Ascending aorta (tissue), 2 donors: ENCODE measurements at places on chromosomes 1 and 21. TPM values are rescaled to one million over a fixed set of nuclear protein-coding genes. Genes with fewer than 3 reads are reported as not detected.
A peak's percentile ranks its signal among the peaks of the same experiment; 100 is the strongest.

The ADAMTS5 gene
- total RNA-seq, result 27.5 TPM

The TXNIP gene
- 877 TPM for total RNA-seq

The SLC22A15 gene
- 5.6 TPM for total RNA-seq

The KCNJ15 gene
- 17.5 TPM for total RNA-seq

The ALX3 gene
- total RNA-seq, result not detected

The ROR1 gene
- 115 TPM for total RNA-seq

The SLC1A7 gene
- not detected for total RNA-seq

The PTAFR gene
- 13.1 TPM for total RNA-seq

The SFPQ gene
- 231 TPM for total RNA-seq

The SPATA45 gene
- total RNA-seq, result not detected

The SPRR2A gene
- not detected for total RNA-seq

The MCOLN3 gene
- 0.32 TPM for total RNA-seq

The NCAM2 gene
- 7.2 TPM for total RNA-seq

The ARHGAP30 gene
- 14.7 TPM for total RNA-seq

- no peak for DNase-seq
Measured at GRCh38 chr1:43982808-43983207, 3.8 kb downstream of the B4GALT2 start.

DNA sequence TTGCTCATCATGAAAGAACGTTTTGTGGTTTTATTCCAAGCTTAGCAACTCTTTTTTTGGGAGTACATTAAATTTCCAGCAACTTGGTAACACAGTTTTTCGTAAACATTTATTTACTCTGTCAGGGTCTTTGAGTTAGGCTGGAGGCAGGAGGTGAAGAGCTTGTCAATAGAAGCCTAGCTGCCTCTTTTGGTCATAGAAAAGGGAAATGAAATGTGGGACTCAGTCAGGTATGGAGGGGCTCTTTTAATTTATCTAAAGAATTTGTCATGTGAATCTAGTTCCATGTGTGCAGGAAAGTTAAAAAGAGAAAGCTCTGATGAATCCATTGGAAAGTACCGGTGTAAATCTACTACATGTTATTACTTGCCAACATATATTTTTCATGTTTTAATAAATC, 45.9 kb upstream of the PRMT6 start:
- no peak for DNase-seq

DNA sequence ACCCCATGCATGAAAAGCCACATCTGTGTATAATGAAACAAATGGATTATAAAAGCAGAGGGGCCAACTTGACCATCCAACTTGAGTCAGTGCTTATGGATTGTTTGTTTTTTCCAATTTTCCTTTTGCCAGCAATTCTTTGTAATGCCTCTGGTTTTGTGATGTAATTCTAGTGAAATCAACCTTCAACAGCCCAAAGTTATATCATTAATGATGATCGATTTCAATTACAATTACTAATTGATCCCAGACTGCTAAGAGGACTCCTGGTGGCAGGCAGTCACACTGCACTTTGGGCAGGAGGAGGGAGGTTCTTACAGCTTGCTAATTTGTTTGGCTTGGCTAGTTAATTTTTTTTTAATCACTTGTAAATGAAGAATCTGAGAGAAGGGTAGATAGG, 552.3 kb downstream of the NUF2 start:
- no peak for DNase-seq

DNA sequence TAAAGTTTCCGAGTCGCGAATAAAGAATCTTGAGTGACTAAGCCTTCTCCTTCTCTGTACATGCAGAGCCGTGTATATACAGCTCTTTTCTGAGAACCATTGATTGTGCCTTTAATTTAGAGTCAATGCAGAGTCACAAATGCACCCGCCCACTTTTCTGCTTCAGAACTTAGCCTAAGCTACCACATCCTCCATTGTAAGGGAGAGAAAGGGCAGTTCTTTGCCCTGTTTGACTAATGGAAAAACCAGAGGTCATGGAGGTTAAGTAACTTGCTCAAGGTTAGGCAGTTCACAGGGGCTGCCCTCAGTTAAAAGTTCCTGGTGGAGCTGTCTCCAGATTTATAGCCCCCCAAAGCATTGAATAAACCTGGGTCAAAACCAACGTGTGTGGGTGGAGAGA, 139.6 kb downstream of the TOMM20 start:
- DNase-seq, result no peak

GRCh38 chr1:171179318-171180227, 5.5 kb upstream of the FMO2 start:
- DNase-seq, result no peak

DNA sequence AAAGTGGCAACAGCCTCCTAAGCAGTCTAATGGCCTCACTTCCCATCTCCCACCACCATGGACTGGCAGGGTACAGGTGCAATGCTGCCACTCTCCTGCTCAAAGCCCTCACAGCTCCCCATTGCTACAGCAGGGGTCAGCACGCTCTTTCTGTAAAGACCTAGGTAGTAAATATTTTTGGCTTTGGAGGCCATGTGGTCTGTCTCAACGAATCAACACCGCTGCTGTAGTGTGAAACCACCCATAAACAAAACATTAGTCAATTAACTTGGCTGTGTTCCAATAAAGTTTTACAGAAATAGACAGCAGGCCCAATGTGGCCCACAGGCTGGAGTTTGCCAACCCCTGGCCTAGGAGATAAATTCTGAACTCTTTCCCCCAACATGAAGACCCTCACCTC, 44.6 kb upstream of the TMEM125 start:
- DNase-seq, result no peak

- DNase-seq, result no peak
Measured at GRCh38 chr1:223849352-223850254, 3.9 kb upstream of the TP53BP2 start.

DNA sequence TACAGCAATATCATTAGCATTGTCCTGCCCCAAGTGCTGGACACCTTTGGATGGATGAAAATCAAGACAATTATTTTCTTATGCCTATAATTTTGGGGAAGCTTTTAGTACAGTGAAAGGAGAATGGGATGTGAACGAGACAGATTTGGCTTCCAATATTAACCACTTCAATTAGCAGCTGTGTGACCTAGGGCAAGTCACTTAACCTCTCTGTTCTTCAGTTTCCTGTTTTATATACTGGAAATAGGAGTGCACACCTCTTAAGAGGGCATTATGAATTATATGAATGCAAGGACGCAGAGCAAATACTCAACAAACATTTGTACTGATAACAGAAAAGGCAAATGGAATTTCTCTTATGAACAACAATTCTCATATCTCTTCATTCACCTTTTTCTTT, 18.5 kb downstream of the CYP2J2 start:
- no peak for DNase-seq

DNA sequence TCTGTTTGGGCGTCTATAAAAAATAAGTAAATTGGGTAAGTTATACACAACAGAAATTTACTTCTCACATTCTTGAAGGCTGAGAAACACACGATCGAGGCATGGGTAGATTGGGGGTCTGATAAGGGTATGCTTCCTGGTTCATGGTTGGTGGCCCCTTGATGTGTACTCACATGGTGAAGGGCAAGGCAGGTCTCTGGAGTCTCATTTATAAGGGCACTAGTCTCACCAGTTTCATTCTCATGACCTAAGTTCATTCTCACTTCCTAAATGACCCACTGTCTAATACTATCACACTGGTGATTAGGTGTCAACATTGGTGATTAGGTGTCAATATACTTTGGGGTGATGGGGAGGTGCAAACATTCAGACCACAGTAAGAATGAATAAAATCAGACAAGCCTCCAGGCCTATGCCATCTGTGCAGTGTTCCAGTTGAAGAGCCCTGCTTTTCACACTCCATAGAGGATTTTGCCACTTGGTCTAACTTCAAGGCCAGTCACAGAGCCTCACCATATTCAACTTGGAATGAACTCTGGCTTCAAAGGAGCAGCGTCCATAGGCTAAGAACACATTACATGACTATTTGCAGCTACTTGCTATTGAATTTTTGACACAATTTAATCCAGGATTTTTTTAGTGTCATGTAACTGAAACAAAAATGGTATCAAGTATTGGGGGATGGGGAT, 2.5 kb upstream of the GBP4 start:
- no peak for DNase-seq

DNA sequence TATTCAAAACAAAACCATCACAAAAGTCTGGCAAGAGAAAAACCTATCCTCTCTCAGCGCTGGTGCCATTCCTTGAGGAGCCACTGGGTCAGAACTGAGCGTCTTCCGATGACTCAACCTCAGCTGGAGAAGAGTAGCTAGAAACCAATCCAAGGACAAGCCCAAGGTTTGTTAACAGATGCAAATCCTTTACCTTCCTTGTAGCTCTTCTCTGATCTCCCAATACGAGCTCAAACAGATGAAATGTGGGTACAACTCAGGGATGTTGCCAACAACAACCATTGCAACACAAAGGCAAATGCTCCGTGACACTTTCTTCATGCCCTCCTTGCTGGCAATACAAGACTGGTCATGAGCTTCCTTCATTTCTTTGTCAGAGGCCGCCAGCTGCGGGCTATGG, 337.1 kb downstream of the SIPA1L2 start:
- DNase-seq, result no peak

DNA sequence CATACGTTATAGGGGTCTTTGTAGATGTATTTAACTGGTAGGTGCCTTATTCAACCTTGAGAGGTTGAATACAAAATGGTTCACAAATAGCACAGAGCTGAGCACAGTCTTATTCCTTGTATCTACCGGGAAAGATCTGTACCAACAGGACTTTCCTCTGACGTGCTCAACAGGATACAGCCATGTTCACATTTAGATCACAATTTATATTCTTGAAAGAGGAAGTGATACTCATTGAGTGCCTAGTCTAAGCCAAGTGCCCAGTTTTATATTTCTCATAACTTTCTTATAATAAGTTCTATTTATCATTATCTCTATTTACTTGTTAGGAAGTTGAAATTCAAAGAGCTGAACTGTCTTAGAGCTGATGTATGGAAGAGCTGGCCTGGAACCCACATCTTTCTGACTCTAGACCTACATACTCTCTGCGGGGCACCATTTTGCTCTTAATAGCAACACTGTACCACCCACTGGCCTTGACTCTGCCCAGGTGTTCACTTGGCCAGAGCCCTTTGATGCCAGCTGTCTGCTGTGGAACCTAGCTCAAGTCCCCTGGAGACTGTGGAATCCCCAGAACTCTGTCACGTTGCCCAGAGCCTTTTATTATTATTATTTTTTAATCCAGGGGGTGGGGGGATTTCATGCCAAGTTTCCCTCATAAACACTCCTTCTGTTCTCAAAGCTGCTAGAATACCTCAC, 156.2 kb downstream of the TPR start:
- DNase-seq, result no peak

GRCh38 chr1:85849660-85850059, 141.4 kb upstream of the ZNHIT6 start:
- DNase-seq, result no peak

- DNase-seq, result no peak
Measured at GRCh38 chr1:90831910-90832309, 114.8 kb upstream of the BARHL2 start.

GRCh38 chr21:34838956-34839820, 170.4 kb downstream of the CLIC6 start:
- DNase-seq, result no peak

- DNase-seq, result peak; percentile 70
Measured at GRCh38 chr1:151992303-151993083, 1.2 kb downstream of the S100A10 start.

- DNase-seq, result no peak
Measured at GRCh38 chr1:172770071-172770470, 111.2 kb downstream of the FASLG start.

- DNase-seq, result no peak
Measured at GRCh38 chr1:10818262-10819197, 22.1 kb upstream of the CASZ1 start.

GRCh38 chr1:51926171-51926812, 47.8 kb upstream of the NRDC start:
- DNase-seq, result no peak

DNA sequence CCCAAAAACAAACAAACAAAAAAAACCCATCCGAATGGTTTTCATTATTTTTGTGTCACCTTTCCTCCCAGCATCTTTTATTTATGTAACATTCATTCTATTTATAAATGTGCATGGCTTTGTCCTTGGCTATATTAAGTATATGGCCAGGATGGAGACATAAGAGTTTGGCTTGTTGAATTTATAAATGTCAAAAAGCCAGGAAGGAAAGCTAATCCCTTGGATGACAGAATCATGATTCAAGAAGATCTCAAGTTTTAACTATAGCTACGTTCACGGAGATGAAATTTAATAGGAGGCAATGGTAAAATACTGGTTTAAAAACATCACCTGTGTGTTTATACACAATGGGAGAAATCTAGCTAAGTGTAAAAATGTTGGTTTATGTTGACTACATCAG, 5.0 kb downstream of the CEP170 start:
- DNase-seq, result no peak

- peak; percentile 64 for DNase-seq
Measured at GRCh38 chr1:111736548-111737215, 2.5 kb downstream of the INKA2 start.

DNA sequence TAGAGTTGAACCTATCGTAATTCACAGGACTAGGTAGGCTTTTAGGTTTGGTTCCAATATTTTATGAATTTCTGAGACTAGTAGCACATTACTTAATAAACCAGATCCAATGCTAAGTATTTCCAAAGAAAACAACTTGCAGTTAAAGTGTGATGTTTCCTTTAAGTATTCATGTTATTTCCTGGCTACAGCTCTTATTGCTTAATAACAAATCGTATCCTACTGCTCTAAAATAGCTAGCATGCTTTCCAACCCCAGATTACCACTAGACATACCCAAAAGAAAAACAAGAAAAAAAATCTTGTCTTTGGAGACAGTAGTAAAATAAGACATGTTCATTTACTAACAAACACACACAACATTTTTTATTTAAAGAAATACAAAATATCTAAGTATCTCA, 898 bp downstream of the KRTAP27-1 start:
- DNase-seq, result no peak

DNA sequence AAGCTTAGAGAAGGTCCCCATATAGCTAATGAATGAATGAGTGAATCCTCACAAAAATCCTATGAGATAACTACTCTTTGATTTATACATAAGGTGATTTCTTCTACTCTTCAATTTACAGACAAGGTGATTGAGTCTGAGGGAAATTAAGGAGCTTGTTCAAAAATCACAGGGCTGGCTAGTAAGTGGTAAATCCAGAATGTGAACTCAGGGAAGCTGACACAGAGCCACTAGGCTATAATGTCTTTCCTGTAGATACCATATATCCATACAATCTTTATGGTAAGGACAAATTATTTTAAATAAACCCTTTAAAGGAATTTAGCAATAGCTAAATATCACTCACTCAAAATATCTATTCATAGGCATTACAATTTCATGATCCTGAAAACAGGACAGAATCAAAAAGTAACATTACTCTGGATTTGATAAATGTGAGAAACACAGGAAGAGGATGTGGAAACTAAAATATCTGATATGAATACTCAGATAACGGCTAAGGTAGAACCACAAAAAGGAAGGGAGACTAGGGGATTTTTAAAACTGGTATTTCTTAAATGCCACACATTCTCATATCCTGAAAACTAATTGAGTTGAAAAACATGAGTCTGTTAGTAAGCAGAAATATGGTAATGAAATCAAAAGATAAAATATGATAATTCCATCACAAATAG, 108.2 kb downstream of the NBPF12 start:
- DNase-seq, result no peak

DNA sequence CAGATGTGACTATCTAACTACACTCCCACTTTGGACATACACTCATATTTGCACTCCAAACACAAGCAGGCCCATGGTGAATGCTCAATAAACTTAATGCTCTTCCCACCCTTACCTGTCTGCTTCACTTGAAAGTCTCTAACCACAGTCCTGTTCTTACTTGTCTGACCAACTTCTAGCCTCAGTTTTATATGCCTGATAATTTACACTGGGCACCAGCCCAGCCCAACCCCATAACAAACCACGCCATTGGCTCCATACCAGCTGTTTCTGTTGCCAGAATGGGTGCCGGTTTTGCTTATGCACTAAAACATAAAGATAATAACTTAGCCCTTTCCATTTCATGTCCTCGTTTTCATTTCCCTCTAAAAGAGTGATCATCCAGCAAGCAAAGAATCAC, 395.4 kb downstream of the NTNG1 start:
- DNase-seq, result no peak
